ENCODE measurements at places on chromosomes 4 and X.

DNA sequence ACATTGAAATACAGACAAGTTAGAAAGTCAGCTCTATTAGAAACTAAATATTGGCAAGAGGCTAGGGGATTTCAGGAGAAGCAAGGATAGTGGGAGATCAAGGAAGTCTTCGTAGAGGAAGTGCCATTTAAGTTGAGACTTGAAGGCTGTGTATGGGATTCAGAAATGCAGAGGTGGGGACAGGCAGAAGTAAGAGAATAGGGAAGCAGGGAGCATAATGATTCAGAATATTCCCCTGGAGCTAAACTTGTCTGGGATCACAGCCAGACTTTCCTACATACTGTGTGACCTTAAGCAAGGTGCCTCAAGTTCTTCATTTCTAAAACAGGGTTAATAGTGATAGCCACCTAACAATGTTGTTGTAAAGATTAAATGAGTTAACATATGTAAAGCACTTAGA lies 108.8 kb downstream of the DDIT4L start:
- DNase-seq: no peak

- no peak for DNase-seq
Measured at GRCh38 chr4:174882317-174882992, 35.7 kb upstream of the ADAM29 start.

- no peak for DNase-seq
Measured at GRCh38 chr4:93299118-93299517, 529.4 kb upstream of the ATOH1 start.

DNA sequence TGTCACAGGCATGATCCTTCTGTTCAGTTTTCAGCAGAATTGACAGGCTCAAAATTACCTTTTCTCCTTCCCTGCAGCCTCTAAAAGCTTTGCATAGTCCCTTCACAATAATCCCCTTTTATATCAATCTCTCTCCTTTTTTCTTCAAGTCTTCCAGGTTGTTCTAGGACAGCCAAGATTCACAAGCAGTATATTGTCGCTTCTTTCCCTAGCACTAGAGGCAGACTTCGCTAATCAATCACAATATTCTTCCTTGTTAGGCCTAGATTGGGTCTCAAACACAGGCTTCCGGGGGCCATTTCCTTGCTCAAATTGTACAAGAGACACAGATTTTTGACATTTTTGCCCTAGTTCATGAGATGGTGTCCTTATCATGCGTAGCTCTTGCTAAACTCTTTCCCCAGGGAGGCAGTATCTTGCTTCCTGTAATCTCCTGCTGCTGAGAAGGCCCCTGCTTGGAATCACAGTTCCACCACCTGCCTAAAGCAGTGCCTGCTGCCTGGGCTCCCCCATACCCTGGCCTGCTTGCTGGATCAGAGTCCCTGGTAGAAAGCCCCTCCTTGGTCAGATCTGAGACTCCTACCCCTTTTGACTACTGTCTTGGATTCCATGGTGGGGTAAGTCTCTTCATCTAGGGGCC lies 57.3 kb downstream of the DMP1 start:
- DNase-seq: no peak

- no peak for DNase-seq
Measured at GRCh38 chr4:153735906-153736461, 23.8 kb downstream of the RNF175 start.

GRCh38 chr4:124111411-124111810 lies 601.1 kb downstream of the ANKRD50 start:
- DNase-seq: no peak

- DNase-seq: no peak
Measured at GRCh38 chr4:10102474-10103332, 13.9 kb downstream of the WDR1 start.

DNA sequence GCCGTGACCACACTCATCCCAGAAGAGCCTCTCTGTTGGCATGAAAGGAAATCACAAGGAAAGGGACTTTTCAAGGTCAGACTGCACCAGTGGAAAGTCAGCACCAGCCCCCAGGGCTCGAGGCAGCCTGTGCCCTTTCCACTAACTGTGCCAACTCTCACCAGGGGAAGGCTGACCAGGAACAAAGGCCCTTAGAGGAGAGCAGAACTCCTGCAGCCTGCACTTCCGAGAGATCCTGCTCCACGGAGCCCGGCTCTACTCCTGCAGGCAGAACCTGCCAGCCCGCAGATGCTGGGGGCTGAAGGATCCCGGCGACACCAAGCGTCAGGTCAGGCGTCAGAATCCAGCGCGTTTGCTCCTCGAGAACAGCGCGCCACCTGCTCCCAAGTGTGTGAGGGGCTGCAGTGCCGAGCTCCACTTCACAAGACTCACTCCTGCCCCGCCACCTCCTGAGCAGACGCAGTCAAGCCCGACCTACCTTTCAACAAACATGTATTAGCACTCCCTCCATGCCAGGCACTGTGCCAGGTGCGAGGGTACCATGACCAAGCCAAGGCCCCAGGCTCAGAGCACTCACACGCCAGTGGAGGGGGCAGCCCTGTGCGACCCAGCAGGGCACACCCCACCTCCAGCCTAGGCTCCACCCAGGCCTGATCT lies 13.6 kb upstream of the HELT start:
- no peak for DNase-seq

- DNase-seq: no peak
Measured at GRCh38 chrX:137926090-137926489, 360.2 kb downstream of the ZIC3 start.

DNA sequence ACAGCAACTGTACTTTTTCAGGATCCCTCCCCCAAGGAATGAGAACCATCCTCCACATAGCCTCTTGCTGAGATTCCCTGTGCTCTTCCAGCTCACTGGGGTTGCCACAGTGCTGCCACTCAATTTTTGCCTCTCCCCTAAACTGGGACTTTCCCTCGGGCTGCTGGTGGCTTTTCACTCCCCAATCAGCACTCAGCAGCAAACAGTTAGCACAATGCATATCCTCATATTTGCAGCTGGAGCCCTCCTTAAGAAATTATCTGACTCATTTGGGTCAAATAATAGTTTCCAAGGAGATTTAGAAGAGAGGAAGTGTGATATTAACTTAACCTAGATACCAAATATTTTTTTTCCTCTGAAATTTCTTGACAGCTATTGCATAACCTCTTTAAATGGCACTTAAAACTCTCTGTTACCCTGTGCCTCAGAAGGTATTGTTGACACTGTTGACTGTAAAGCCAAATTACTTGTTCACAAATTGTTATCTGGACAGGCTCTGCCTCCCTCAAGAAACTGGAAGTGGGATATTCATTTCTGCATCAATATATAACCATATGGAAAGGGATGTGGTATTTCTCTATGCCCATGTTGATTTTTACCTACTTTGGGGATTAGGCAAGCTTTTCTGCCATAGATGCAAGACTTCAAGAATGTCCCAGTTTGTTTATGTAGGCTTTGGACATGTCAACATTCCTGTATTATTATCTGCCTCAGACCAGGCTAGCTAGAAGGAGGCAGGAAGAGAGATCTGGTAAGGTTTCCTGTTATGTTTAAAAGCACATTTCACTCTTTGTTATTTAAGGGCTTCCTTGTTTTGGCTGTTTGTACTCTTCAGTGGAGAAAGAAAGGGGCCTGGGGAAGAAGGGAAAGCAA lies 58.0 kb downstream of the SEPTIN11 start:
- DNase-seq: no peak

Measured in AG09319 (cell line).